Mammary epithelial cell (primary cell): ENCODE measurements at places on chromosomes 1 and 21.

GRCh38 chr1:7584643-7585042 lies 186.5 kb upstream of the VAMP3 start:
- DNase-seq = no peak

DNA sequence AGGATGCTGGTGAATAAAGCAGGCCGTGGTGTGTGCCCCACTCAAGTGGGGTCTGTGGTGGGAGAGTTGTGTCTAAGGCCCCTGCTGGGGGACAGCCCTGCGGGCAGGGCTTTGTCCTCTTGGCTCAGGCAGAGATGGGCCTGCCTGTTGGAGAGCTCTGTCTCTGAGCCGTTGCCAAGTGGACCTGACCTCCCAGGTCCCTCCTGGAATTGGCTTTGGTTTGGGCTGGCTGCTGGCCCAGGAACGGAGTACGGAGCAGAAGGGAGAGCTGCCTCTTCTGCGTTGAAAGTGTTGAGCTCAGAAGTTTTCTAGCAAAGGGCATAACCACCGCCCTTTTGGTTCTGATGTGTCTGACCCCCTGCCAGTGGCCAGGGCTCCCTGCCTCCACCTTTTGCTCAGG lies 153.9 kb downstream of the PEX14 start:
- no peak for DNase-seq

DNA sequence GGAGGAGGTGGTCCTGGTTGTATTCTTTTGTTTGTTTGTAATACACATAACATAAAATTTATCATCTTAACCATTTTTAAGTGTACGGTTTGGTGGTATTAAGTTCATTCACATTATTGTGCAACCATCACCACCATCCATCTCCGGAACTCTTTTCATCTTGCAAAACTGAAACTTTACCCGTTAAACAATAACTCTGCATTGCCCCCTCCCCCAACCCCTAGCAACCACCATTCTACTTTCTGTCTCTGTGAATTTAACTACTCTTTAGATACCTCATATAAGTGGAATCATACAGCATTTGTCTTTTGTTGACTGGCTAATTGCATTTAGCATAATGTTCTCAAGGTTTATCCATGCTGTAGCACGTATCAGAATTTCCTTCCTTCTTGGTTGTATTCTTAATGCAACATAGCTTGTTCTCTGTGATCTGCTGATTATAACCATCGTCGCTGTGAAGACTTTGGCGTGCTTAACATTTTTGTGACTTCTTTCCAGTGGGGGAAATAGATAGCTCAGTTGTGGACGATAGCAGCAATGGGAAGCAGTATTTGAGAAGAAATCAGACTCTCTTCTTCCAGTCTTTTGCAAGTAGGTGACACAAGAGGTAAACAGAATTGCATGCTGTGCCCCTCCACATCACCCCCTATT lies 117.5 kb upstream of the HOOK1 start:
- no peak for DNase-seq

DNA sequence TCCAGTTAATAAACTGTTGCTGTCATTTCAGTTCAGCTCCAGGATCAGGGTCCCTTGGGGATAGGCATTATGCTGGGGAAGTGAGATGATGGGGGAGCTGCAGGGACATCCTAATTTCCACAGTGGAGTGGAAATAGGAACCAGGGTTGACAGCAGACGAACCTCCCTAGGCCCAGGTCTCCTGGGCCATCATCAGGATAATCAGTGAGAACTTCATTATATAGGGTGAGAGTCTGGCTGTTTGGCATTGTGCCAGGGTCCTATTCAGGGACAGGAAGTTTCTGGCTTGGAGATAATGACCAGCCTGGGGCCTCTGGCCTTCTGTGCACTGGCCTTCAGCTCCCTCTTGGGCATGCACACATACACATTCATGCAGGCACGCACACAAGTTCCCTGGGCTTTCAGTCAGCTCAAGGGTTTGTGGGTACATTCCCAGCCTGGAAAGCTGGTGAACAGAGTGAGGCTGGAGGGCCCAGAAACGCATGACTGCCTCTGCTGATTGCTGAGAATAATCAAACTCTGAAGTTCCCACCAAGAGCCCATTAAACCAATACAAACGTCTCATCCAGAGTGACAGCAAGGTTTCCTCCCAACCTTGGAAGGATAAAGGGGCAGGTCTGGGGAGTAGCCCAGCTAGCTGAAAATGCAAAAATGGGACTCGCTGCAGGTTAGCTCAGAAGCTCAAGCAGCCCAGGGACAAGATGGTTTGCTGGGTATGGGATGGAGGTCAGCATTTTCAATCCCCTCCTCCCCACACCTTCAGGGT lies 13.9 kb upstream of the LRIG2 start:
- DNase-seq = no peak

GRCh38 chr1:163408262-163408661 lies 86.5 kb downstream of the NUF2 start:
- DNase-seq = no peak

DNA sequence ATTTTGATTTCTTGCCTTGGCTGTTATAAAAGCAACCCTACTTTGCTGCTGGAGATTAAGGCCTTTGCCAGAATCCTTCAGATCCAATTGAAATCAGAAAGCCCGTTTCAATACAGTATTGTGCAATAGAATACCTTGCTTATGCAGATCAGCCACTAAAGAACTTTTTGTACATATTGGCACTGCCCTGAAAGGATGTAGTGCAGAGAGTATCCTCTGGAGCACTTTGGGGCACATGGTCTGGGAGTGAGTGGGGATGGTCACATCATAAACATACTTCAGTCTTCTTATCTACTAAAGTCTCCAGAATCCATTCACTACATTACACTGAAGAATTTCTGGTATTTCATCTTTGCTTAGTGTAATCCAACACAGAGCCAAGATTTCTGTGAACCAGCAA lies 189.0 kb downstream of the CENPF start:
- DNase-seq = no peak

DNA sequence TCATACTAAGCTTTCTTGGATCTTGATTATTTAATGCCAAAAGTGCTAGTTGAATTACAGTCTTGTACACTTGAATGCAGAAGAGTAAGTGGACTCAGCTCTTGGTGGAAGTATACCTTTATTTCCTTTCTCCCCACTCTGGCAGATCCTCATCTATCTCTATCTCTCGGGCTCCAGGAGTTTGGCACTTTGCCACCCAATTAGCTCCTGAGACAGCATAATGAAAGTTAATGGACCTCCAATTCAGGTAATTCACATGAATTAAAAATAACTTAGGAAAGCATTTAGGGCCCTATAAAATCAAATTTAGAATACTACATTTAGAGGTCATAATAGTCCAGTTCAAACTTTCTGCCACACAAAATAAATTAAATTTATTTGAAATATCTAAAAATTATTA lies 67.4 kb downstream of the OLFM3 start:
- no peak for DNase-seq

DNA sequence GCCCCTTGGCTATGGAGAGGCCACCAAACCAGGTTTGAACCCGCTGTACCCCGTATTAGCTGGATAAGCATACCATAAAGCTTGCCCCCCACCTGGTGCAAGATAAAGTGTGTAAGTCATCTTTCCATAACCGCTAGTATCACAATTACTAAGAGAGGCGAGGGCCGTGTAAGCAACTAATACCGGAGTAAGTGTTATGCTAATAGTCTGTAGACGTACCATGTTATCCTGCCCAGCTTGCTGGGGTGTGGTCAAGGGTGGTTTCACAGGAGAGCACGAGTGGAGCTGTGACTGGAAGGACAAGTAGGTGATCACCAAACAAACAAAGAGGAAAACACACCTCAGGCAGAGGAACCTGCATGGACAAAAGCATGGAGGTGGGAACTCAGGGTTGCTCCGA lies 3.6 kb upstream of the TNFRSF1B start:
- no peak for DNase-seq

DNA sequence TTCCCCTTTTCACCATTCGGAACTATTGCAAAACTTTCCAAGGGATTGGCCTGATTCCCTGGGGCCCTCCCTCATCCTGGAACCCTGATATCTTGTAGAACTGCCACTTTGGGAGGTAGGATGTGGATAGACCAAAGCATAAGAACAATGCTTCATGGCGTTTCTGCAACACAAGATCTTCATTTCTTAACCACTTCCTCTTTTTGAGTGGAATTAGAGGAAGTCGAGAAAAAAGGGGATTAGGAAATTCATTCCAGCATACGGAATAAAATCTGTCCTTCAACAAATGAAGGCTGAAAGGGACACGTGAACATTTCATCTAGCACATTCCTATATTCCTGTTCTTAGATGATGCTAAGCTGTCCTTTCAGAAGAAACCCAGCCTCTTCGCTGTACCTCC lies 149.3 kb downstream of the HUNK start:
- DNase-seq = no peak

DNA sequence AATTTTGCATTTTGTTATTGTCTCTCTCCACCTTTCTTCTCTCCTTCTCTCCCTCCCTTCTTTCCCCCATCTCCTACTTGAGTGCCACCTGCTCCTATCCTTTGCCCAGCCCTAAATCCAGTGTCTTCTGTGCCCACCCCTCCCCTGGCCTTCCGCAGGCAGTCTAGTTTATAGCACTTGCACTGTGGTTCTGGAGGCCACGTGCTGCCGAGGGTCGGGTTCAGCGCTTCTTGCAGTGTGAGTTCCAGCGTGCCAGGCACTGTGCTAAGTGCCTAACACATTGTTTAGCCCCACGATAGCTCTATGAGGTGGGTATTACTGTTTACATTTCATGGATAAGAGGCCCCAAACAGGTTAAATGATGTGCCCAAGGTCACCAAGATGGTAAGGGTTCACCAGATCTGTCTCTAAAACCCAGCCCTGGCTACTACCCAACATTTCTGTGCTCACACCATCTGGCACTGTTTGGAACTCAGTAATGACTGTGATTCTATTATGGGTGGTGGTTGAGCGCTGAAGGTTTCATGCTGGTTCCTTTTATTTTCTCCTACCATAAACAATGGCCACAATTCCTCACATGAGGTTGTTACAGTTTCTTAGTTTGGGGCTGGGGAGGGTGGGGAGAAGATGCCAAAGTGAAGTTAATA lies 14.1 kb upstream of the ATP1A4 start:
- DNase-seq = no peak
